MV-4-11 (cell line): ENCODE measurements at places on chromosomes 1 and 21.

GRCh38 chr1:18491168-18491567 lies 10.4 kb downstream of the KLHDC7A start:
- DNase-seq = peak; percentile 64

DNA sequence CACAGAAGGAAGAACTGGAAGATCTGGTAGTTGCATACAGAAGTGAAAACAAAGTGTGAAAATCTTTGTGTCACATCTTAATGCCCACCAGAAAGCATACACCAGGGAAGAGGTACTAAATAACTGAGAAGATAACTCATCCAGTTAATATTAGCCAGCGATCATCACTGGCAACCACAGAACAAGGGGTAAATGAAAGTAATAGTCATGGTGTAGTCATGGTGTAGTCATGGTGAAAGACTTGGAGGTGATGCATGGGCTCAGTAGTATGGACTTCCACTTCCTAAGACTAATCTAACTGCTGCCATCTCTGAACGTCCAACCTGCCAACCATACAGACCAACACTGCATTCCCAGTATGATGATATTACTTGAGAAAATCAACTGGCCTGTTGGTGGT lies 481.2 kb upstream of the NR5A2 start:
- DNase-seq = no peak

- no peak for DNase-seq
Observed at GRCh38 chr1:174702011-174702410, 254.2 kb downstream of the GPR52 start.

DNA sequence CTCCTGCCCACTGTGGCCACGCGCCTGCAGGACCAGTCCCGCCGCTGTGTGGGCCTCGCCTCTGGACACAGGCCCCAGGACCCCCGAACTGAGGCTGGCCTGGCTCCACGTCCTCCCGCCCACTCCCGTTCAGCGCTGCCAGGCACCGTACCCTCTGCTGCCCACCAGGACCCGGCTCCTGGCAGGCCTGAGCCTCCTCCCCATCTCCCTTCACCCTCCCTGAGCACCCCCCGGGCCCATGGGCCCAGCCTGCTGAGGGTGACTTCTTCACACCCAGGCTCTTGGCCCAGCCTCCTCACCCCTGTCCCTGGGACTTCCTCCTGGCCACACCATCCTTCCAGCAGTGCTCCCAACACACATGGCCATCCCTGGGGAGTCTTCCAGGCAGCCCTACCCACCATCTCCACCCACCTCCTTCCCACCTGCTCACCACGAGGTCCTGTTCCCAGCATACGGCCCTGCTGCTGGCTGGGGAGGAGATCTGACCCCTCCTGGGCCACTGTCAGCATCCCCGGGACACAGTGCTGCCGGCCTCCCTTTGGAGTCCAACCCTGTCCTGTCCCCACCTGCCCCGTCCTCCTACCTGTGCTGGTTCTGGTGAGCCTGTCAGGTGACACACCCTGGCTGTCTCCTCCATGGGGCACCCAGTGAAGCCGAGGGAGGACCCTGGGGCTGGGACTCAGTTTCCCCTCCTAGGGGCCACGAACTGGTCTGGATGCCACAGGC lies 53.7 kb downstream of the SLX9 start:
- no peak for DNase-seq

- no peak for DNase-seq
Observed at GRCh38 chr1:204248954-204249353, 35.2 kb upstream of the GOLT1A start.

GRCh38 chr1:70948396-70949017 lies 99.1 kb downstream of the PTGER3 start:
- peak; percentile 85 for DNase-seq

- peak; percentile 30 for DNase-seq
Observed at GRCh38 chr1:198481661-198482060, 58.8 kb downstream of the ATP6V1G3 start.

GRCh38 chr1:116262995-116263385 lies 110.1 kb upstream of the ATP1A1 start:
- no peak for DNase-seq

DNA sequence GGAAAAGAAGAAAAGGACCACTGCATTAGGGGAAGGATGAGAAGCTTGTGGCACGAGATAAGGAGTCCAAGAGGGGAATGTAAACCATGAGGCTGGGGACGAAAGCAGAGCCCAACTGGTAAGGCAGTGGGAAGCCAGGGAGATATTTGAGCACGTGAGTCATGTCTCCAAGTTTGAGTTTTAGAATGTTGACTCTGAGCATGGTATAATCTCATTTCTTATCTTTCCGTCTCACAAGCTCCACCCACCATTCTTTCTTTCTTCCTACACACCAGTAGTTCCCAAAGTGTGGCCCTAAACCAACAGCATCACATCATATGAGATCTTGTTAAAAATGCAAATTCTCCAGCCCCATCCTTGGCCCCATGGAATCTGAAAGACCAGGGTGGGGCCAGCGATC lies 145.3 kb downstream of the PLPP3 start:
- no peak for DNase-seq

- DNase-seq = no peak
Observed at GRCh38 chr1:80894921-80895320, 905.8 kb upstream of the ADGRL2 start.

DNA sequence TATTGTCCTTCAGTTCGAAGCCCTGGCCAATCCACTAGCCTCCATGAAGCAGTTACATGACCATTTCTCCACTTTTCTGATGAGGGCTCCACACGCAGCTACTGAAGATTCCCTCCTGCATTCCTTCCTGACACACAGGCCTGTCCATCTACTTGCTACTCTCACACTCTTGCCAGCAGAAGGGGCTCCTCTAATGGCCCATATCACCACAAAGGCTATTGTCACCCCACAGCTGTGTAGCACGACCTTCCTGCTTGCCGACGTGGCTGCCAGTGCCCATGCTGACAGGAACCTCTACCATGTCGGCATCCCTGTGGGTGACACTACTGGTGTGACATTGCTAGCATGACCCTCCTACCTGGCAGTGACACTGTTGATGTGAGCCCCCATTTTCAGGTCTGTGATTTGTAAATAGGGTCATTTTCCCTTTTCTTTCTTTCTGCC lies 1528.6 kb upstream of the TPTE start:
- DNase-seq = no peak

GRCh38 chr1:78427506-78427905 lies 63.3 kb upstream of the PTGFR start:
- peak; percentile 37 for DNase-seq

- DNase-seq = no peak
Observed at GRCh38 chr21:15130326-15130725, 65.5 kb upstream of the NRIP1 start.

GRCh38 chr1:27403065-27403726 lies 10.8 kb downstream of the GPR3 start:
- DNase-seq = peak; percentile 89

GRCh38 chr1:233440951-233441401 lies 113.5 kb downstream of the MAP3K21 start:
- peak; percentile 48 for DNase-seq

DNA sequence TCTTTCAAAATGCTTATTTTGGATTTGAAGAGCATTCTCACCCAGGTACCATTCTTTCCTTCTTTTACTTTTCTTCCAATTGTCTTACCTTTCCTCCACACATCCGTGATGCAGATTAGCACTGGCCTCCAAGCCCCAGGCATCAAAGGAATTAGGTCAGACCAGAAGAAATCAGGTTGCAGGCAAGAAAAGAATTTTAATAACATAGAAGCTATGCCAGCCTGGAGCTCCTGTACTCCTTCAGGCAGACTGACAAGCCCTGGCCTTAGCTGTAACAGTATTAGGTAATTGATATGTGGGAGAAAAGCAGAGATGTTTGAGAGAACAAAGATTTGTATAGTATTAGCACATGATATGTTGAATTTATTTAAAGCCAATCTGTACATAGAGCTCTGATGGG lies 390.4 kb upstream of the ADGRL2 start:
- no peak for DNase-seq

- no peak for DNase-seq
Observed at GRCh38 chr1:18396247-18396980, 84.3 kb upstream of the KLHDC7A start.

- DNase-seq = no peak
Observed at GRCh38 chr1:165439330-165439729, 5.6 kb downstream of the RXRG start.

DNA sequence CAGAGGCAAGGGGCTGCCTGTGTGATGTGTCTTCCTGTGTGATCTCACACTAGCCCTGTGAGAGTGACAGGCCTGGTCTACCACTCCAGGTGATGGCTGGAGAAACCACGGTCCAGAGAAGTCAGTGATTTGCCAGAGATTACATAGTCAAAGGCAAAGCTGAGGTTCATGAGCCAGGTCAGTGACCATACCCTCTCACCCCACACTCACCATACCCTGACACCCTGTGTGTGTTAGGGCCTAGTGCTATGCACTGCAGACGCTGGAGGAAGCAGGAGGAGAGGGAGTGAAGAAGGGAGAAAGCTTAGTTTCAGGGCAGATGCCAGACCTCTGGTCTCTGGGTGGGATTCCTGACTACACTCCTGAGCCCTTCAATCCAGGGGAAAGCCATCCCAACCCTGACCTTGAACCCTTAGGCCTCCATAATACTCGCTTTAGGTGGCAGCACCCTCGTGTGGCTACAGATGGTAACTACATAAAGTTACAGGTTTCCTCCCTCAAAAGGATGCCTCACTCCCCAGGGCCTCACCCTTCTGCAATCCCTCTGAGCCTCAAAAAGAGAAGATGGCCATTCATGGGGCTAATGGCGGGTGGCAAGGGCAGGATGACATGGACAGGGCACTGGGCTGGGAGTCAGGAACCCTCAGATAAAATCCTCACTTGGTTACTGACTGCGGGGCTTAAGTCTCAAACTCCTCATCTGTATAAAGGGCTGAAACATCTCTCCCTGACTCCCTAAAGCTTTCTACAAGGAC lies 20.8 kb upstream of the SDC3 start:
- DNase-seq = peak; percentile 54

DNA sequence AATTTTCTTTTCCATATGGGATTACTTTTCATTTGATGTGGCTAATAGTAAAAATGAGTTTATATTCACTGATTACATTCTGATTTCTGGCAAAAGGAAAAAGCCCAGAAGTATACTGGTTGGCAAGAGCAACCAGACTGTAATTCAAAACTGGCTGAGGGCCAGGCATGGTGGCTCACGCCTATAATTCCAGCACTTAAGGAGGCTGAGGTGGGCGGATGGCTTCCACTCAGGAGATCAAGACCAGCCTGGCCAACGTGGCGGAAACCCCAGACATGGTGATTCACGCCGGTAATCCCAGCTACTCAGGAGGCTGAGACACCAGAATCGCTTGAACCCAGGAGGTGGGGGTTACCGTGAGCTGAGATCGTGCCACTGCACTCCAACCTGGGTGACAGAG lies 14.5 kb downstream of the SYT11 start:
- no peak for DNase-seq

GRCh38 chr1:78370779-78371482 lies 119.8 kb upstream of the PTGFR start:
- DNase-seq = no peak

GRCh38 chr1:55588309-55588708 lies 373.1 kb upstream of the USP24 start:
- DNase-seq = no peak

GRCh38 chr1:43841321-43842174 lies 92.1 kb upstream of the ARTN start:
- DNase-seq = peak; percentile 23
